ENCODE measurements at places on chromosomes 2 and 18.

DNA sequence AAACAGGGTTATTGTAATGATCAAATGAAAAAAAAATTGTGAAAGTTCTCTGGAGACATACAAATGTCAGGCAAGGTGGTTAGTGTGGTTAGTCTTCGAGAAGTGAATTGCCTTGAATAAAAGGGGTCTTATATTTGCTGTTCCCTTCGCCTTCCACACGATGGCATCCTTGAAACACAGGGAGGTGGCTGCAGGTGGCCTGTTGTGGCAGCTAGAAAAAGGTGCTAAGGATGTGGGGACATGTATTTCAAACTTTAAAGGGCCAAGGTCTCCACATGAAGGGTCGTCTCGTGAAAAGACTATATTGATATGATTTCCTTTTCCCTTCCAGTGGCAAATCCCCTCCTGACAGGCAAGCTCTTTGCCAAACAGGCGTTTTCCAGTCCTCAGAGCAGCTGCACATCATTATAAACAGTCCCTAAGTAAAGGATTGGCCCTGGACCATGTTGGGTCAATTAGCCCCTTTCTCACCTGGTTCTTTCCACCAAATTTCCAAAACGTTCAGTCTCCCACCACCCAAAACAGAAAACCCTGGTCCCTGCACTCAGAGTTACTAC is 68.5 kb downstream of the COPS8 start:
- peak; percentile 70 for DNase-seq

DNA sequence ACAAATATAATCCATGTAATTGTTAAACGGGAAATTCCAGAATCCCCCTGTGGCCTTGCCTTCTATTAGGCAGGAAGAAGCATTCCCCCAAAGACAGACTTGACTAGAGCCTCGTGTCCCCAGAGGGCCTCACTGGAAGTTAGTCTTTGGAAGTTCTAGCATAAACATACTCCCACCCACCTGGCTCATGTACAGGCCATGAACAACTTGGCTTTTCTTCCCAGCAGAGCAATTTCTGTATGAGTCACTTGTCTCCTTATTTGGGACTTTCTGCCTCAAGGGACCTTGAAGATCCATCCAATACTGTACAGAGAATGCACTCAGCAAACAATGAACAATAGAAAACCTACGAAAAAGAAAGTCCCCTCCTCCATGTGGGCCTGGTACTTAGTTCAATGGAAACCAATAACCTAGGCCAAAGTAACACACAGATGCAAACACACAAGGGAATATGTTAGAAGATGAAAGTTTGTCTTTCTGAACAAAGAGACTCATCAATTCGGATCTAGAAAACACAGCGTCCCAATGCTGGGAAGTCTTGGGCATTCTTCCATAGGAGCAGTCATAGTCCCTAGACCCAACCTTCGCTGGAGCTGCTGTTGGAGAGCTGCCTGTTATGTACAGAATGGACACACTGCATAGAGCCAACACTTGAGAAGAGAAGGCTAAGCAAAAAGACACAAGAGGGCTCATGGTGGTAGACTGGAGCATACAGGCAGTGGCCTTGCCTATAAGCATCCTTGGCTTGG is 303.5 kb downstream of the HRH4 start:
- DNase-seq, result no peak

- no peak for DNase-seq
These were observed 813 bp upstream of the MEIS1 start for GRCh38 chr2:66433945-66434678.

GRCh38 chr18:50033004-50033403 is 161.9 kb downstream of the MYO5B start:
- DNase-seq, result no peak

GRCh38 chr18:73733376-73733775 is 414.3 kb downstream of the FBXO15 start:
- no peak for DNase-seq

DNA sequence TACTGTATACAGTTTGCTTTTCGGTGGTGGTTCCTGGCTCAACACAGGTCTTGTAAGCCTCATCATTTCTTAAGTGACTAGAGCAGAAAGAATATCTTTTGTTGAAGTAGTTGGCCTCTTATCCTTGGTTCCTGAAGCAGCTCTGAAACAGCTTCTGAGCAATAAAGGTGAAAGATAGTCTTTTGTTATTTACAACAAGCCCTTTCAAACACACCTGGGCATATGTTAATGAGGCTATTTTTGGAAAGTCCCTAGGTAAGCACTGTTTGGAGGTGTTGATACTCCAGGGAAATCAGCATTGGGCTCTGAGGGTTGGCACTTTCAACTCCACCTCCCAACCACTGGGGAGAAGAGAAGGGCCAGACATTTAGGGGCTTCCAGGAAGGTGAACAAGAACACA is 211.0 kb downstream of the MCFD2 start:
- DNase-seq, result peak; percentile 36

DNA sequence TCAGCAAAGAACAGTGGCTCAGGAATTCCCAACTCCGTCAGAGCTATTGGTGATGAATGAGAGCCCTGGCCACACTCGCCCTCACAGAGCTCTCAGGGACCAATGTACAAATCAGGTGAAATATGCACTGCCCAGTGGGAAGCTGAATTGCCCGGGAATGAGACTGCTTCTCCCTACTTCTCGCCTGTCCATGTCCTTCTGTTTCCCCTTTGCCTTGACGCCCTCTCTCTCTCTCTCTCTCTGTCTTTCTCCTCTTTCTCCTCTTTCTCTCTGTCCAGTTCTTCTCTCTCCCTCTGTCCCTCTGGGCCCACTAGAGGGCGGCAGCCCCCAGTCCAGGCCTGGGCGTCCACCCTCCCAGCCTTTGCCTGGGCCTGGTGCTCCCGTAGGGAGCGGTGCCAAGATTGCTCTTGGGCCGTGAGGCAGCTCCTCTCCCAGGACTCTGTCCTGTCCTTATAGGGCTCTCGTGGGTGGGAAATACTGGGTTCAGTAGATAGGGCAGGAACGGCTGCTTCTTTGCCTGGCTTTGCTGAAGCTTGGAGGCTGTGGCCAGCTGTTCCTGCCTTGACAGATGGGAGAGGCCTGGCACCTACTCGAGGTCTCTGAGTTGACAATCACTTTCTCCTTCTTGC is 28.4 kb upstream of the PUM2 start:
- DNase-seq, result peak; percentile 82

DNA sequence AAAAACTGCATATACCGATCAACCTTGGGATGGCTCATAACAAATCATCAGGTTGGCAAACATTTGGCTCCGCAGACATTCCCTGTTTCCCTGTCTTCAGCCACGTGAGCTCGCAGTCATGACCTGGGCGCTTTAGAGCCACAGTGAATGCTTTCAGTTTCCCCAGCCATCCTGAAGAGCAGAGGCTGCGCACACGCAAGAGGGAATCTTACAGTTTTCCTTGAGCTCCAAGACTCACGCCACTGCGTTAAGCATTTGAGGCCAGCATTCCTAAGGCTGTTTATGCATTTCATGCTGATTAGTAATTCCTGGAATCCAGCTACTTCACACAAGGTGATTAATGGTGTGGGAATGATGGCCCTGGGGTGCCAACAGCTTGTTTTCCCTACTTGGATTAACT is 95.1 kb downstream of the MTCL1 start:
- DNase-seq, result no peak

- DNase-seq, result no peak
These were observed 43.0 kb upstream of the BCL11A start for GRCh38 chr2:60596411-60596810.

DNA sequence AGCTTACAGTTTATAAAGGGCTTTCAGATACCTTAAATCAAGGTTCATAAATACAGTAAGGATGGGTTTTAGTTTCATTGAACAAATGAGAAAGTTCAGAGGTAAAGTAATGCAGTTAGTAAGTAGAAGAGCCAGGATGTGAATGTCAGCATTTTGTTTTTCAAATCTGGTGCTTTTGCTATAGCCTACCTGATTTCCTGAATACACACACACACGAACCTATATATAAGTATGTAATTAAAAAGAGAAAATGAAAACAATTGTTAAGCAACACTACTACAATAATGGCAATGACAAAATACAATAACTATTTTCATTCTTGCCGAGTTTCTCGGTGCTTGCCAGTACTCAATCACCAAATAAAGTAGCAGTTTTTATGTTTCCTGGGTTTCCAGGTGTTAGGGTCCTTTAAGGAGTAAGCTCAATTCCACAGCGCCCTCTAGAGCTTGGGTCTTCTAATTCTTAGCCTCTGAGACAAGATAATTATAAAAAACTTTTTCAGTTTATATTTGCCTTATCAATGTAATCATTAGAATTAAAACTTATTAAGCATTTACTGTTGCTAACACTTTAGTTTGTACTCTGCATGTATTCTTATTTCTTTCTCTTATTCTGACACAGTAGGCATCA is 512.9 kb upstream of the ACVR2A start:
- DNase-seq, result peak; percentile 55

GRCh38 chr2:10173258-10174005 is 50.9 kb downstream of the RRM2 start:
- DNase-seq, result no peak

DNA sequence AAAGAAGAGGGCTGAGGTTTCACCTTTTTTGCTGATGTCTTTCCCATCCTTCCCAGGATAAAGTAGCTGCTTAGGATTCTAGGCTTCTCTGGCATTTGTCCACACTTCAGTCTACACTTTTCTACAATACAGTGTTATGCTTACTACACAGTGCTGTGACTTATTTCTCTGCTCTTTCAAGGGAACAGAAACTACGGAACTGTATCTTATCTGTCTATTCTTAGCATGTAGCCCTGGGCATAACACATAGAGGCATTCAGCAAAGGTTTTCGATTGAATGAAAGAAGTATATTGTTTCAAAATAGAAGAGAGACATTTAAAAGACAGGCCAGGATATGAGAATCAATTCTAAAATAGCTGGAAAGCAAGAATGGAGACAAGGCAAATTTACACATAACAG is 110.9 kb downstream of the ARHGEF33 start:
- DNase-seq, result no peak

GRCh38 chr2:25259737-25260124 is 82.0 kb downstream of the DNMT3A start:
- DNase-seq, result peak; percentile 79
